NAMALWA (cell line): ENCODE measurements at places on chromosomes 3 and 15.

DNA sequence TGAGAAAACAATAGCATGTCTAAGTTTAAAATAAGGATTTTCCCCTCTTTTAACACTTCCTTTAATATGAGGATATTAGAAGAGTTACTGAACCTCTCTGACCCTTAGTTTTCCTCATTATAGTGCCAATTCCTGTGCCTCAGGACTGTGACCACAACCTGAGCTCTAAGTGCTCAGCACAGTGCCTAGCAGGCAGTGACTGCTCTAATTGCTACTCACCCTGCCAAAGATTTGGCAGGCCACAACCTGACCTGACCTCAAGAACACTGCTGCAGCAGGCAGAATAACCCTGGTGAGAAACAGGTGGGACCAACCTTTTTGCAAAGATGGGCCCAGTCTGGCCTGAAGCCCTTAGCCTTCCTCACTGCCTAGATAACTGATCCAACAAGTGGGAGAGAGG, 35.7 kb downstream of the NBEAL2 start:
- no peak for DNase-seq

DNA sequence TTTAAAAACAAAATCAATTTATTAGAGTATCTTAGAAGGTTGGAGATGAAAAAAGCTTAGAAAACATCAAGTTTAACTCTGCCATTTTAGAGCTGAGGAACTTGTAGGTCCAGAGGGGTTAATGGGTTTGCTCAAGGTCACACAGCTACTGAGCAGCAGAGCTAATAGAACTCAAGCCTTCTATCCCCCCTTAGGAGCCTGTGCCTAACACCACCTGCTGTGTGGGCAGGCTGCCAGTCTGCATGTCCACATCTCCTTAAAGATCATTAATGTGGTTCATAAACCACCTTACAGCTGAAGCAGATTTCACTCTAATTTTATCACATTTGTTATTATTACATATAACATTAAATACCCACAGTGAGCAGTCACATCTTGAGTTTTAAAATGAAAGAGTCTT, 14.1 kb upstream of the SLC35G2 start:
- DNase-seq: no peak

GRCh38 chr3:71930056-71930991, 145.4 kb upstream of the PROK2 start:
- peak; percentile 39 for DNase-seq

- no peak for DNase-seq
These were observed 113.8 kb upstream of the EPHA6 start for GRCh38 chr3:96700322-96701315.

- DNase-seq: no peak
These were observed 44.4 kb downstream of the ANXA2 start for GRCh38 chr15:60353245-60353920.
